CD4-positive, alpha-beta T cell treated with Interleukin-15 for 4 hours (primary cell): ENCODE measurements at places on chromosomes 13 and 19.
A peak's percentile ranks its signal among the peaks of the same experiment; 100 is the strongest.

DNA sequence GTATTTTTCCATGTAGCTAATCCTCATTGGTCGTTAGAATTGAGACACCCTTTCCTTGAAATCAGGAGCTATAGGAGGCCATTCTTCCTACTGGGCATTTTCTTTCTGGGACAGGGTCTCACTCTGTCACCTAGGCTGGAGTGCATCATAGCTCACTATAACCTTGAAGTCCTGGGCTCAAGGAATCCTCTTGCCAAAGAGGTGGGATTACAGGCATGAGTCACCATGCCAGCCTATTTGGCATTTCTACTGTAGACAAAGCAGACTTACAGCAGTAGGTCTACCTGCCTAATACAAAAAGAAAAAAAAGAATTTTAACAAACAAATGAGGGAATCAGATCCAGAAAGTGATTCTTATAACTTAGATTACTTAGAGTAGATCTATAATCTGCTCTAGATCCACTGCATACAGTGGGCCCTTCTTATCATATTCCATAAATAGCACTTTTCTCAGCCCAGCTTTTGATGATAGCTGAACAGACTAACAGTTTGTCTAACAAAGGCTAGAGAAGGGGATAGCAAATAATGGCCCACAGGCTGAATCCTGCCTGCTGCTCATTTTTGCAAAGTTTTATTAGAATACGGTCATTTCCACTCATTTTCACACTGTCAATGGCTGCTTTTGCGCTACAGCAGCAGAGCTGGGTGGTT lies 36.7 kb upstream of the USPL1 start:
- DNase-seq: no peak

DNA sequence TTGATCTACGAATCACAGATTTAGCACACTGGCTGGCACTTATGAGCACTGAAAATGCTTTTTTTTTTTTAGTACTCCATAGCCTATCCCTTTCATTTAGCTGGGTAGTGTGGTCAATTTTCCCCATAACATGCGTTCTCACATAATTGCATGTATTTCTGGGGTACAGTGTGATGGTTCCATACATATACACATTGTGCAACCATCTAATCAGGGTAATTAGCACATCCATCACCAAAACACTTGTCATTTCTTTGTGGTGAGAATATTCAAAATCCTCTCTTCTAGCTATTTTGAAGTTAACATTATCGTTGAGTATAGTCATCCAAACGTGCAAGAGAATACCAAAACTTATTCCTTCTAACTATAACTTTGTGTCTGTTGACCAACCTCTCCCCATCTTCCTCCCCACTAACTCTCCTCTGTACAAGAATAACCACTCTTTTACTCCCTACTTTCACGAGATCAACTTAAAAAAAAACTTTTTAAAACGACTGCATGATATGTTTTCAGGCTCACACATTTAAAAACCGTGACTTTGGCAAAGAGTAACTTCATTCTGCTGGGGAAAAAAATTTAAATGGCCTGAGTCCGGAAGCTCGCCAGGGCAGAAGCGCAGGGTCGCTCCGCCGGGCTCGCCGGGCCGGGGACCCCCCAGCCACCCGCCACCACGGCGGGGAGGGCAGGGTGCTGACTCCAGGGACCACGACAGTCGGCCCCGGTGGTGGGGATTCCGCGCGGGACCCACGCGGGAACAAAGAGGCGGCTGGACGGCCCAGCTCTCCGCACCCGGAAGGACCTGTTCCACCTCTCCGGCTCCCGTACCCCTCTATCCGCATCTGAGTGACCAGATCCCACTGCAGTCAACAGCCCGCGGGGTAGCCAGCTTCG lies 868 bp upstream of the UBAC2 start:
- no peak for DNase-seq

DNA sequence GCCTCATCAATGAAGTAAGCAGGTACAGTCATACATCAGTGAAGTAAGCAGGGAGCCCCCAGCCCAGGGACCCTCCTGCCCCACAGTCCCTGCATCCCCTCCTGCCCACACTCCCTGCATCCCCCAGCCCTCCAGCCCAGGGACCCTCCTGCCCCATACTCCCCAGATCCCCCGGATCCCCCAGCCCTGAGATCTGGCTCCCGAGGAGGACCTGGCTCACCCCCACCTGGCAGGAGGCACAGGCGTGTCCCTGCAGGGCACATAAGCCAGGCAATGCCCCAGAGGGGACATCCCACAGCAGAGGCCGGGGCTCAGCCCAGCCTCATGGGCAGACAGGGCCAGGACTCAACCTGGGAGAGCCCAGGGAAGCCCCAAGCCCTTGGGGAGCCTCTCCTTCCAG lies 53.6 kb upstream of the TPM4 start:
- no peak for DNase-seq

- DNase-seq: no peak
Observed at GRCh38 chr13:35190241-35190640, 248.2 kb downstream of the NBEA start.

GRCh38 chr13:60959427-60959826 lies 456.2 kb downstream of the PCDH20 start:
- DNase-seq: no peak

GRCh38 chr13:37460166-37460565 lies 138.4 kb downstream of the POSTN start:
- no peak for DNase-seq

DNA sequence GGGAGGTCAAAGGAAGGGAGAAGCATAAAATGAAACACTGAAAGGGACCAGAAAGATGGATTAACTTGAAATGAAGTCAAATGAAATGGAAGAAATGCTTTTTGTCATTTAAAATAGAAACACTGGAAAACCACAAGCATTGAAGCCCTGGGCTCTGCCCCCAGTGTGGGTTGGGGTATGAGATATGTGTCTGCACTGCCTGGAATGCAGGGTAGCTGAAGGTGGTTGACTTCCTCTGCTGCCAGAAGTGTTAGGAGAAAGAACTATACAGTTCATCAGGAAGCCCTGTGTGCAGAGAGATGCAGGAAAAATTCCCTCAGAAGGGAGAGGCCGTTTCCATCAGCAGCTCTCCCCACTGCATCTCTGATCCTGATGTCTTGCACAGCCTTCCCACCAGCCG lies 69.2 kb downstream of the DHRS12 start:
- DNase-seq: no peak

DNA sequence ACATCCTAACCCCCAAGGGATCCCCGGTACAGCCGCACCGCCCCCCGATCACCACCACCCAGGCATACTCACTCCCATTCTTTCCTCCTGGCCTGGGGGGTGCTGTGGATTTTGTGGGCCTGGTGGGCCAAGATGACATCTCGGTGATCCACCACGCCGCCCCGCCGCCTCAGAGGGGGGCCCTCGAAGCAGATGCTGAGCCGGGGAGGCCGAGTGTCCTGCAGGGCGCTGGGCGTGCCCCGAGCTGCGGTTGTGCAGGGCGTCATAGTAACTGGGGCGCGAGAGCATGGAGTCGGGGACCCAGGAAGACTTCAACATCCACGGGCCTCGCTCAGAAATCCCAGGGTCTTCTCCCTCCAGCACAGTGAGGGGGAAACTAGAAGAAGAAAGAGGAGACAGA lies 93.4 kb upstream of the CACNA1A start:
- no peak for DNase-seq

GRCh38 chr13:71488201-71488600 lies 378.8 kb downstream of the DACH1 start:
- DNase-seq: no peak

- no peak for DNase-seq
Observed at GRCh38 chr13:46057256-46058015, 4.9 kb upstream of the ZC3H13 start.

DNA sequence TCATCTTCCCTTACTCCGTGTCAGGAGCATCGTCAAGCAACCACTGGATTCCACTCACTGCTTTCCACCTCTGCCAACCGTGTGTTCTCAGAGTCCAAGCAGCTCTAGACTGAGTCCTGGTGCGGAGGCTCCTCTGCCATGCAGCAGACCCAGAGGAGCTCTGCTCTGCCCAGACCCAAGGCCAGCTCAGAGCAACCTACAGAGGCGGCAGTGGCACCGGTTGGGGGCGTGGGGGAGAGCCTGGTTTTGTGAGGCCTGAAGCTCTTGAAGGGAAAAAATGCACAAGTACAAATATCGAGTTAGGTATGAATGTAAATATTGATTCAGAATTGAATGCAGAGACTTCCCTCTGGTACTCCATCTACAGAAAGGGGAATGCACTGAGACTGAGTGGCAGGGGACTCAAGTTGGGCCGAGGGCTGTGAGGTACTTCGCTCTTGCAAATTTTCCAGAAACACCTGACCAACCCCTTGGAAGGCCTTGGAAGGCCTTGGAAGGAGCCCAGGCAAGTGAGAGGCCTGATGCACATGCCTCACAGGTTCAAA lies 46.7 kb downstream of the GJA3 start:
- DNase-seq: no peak

- DNase-seq: no peak
Observed at GRCh38 chr13:29791997-29792780, 58.2 kb downstream of the UBL3 start.

DNA sequence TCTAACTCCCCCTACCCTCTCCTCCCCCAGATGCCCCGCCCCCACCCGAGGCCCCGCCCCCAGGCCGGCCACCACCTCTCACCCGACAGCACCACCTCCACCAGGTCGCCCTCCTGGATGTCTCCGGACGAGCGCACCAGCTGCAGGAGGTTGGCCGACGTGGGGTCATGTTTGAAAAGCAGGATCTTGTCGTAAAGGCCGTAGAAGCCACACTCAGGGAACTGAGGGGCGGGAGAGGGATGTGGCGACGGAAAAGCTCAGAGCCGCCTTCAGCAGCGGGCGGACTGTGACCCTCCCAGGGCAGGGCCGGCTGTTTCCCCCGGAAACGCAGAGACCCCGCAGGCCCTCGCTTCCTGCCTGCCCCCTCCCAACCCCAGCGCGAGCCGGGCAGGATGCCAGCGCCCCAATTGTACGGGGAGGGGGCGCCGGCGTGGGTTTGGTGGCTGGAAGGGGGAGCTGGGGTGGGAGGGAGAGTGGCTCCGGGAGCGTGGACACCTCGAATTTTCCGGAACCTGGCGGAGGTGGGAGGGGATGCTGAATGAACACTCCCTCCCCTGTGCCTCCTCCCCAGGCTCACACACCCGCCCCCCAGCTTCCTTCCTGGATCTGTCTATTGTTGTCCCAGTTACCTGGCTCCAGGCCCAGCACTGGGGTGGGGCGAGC lies 3.0 kb downstream of the PRKD2 start:
- DNase-seq: peak; percentile 68

DNA sequence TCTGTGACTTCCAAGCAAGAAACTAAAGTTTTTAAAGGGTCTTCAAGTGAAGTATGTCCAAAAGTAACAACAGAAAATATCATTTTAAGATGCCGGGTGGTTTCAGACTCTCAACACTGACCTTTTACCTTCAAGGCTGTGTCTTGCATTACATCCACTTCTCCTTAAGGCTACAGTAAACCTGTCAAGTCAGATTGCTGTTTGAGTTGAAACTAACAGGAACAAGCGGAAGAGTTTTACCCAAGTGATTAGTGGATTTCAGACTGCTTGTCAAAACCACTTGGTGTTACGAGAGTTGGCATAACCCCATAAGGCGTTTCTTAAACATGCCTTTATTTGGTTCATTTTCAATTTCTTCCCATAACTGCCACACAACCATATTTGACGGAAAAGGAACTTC lies 283.1 kb downstream of the DCT start:
- no peak for DNase-seq

DNA sequence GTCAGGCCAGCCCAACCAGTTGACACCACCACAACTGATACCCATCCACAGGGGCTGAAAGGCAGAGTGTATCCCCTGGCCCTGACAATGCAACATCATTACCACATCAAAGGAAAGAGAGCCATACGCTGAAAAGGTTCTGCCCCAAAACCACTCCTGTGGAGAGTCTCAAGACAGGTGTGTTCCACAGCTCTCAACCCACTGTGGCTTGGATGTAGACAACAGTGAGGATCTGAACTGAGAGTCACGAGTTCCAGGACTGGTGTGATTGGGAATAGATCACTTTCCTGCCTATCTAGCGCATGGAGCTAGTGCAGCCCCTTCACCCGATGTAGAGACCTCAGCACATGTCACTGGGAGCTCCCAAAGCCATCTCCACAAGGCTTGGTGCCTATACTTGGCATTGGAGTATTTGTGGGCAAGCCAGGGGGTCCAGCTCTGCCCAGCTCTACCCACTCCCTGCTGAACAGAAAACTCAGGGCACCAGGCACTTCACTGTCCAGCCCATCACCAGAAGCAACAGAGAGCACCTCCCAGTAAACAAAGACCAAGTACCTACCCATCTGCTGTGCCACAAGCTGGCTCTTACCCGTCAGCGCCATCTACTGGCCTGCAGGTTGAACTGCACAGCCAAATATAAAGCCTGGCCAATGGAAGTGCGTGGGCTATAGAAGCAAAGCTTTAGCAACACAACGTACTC lies 579.5 kb downstream of the UQCRFS1 start:
- peak; percentile 11 for DNase-seq

GRCh38 chr19:55270172-55270942 lies 9.6 kb downstream of the HSPBP1 start:
- no peak for DNase-seq

- DNase-seq: no peak
Observed at GRCh38 chr13:100855151-100855550, 180.6 kb upstream of the TMTC4 start.

DNA sequence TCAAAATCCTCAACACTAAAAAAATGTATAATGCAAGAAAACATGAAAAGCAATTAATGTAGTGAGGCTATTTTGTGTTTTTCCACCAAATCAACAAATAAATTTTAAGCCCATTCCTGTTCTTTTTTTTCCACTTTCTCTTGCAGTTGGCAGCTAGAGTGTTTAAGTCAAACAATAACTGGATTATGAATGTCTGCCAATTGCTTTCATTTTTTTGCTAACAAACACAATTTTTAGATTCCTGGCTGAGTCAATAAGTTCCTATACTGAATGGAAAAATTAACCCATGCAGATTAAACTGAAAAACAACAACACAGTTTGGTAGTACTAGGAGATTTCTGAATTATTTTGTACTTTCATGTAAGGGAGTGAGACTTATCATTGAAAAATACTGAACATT lies 232.4 kb downstream of the SLITRK5 start:
- no peak for DNase-seq

GRCh38 chr19:58317476-58318072 lies 9.2 kb upstream of the ZSCAN22 start:
- no peak for DNase-seq

GRCh38 chr19:45476304-45476703 lies 8.5 kb downstream of the FOSB start:
- no peak for DNase-seq

GRCh38 chr19:41868120-41868988 lies 8.3 kb downstream of the RPS19 start:
- DNase-seq: no peak

DNA sequence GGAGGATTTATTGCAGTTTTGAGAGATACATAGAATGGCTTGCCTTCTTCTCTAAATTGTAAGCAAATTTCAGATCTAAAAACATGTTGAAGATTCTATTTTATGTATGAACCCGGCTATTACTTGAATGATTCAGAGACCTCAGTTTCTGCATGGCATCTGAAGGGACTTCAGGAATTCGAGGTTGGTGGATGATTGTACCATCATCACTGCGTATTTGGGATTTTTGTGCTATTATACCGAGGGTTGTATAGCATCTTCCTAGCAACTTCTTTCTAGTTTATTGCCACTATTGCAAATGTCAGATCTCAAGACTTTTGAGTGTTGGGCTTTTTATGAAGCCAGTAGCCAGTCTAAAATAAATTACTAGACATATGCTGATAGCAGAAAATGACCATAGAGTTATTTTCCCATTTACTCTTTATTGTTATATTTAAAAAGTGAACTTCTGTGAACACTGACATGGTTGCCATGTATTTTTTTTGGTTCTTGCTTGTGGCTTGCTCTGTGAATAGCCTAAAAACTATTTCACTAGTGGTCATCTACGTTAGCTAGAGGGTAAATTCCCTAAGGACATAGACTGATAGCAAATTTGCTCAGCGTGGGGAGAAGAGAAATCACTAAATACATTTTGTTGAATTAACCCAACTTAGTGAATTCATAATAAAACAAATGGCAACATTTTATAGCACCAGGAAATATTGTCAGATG lies 70.6 kb upstream of the KLF12 start:
- no peak for DNase-seq
